ENCODE measurements at places on chromosomes 12 and 14.

- no peak for DNase-seq
Measured at GRCh38 chr14:61342932-61343331, 21.6 kb downstream of the PRKCH start.

- no peak for DNase-seq
Measured at GRCh38 chr14:29810682-29811081, 117.0 kb downstream of the PRKD1 start.

- no peak for DNase-seq
Measured at GRCh38 chr14:20428010-20428365, 8.0 kb downstream of the KLHL33 start.

- no peak for DNase-seq
Measured at GRCh38 chr12:132517740-132518100, 27.8 kb downstream of the FBRSL1 start.

GRCh38 chr14:53390008-53390407, 236.9 kb upstream of the DDHD1 start:
- no peak for DNase-seq

DNA sequence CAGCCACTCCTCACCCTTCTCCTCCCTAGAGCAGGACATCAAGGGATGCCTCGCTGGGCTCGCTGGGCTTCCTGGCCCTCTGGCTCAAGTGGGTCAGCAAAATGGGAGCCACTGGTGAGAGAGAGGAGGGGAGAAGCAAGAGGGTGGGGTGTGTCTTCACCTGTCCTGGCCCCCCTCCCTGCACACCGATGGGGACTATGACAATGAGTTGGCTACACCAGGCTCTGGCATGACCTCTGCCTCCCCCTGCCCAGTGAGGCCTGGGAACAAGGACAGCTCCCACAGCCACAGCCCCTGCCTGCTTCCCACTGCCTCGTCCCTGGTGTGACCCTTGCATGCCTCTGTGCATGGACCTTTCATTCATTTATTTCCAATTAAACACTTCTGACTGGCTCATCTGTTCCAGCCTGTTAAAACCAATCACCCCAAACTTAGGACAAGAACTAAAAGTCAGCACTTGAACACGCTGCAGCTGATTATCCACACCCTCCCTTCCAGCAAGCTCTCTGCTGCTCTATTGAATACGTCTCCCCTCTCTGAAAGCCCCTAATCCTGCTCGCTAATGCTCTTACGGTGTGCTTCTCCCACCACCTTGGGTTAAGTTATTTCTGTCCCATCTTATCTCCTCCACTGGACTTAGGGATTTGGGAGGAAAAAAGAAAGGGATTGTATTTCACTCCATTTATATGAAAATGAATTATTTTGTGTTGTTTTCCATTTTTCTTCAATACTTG, 5.8 kb upstream of the PPP2R5C start:
- DNase-seq, result no peak

Data from activated CD4-positive, alpha-beta T cell treated with anti-CD3 and anti-CD28 coated beads, Interleukin-2, amount 50 U/mL, for 1 hour (primary cell).